NCI-H2107 (cell line): ENCODE measurements at places on chromosomes 1 and 21.

DNA sequence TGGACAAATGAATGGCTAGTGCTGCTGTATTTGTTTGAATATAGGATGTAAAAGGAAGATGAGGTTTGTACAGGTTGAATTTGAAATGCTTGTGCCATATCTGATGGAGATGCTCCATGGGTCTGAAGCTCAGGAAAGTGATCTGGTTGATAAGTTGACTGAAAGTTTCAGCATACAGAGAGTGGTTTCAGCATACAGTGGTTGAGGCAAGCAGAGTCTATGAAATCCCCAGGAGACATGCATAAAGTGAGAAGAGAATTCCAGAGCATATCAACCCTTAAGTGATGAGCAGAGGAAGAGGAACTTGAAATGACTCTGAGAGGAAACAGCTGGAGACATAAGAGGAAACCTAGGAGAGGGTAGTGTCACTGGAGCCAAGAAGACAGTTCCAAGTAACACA, 21.7 kb downstream of the TCHHL1 start:
- DNase-seq, result no peak

DNA sequence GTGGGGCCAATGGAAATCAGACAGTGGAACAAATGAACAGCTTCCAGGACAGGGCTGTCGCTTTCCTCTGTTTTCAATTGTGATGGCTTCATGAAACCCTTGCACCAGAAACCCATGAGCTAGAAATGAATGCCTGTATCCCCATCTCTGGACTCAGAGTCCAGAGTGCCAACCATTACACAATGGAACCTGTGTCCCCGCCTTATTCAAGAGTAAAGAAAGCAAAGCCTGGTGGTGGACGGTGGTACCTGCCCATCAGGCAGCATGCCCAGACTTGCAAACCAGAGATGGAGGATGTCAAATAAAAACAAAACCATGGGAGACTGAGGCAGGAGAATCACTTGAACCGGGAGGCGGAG, 4.4 kb upstream of the CAPN2 start:
- DNase-seq, result no peak

GRCh38 chr1:161388639-161389038, 21.0 kb upstream of the CFAP126 start:
- no peak for DNase-seq

DNA sequence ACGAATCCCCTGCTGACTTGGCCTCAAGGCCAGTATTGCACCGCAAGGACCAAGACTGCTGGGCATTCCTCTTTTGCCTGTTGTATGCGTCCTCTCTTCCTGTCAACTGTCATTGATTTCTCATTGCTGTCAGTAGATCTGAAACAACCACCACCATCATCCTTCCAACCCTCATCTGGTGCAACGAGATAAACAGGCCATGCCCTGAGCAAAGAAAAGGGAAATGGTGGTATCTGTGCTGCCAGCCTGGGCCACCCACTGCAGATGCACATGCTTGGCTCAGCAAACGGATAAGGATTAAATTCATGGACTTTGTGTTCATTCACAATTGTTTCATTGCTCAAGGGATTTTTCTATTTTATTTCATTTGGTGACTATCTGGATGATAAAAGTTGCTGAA, 13.6 kb downstream of the OXCT2 start:
- no peak for DNase-seq

GRCh38 chr1:207938016-207938415, 27.1 kb upstream of the CD34 start:
- DNase-seq, result no peak

DNA sequence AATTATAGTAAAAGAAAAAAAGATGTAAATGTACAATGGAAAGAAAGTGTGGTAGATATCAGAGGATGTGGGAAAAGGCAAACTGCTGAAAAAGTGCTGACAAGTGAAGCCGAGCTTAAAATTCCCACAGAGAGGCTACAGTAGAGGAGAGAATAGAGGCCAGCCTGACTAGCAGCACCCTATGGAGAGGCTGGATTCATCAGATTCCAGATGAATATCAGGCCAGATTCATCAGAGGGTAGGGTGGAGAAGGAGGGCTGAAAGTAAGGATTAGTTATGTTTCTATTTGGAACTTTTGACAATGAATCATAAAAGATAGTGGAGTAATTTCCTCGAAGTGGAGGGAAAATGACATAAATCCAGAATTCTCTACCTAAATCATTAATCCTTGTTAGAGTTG, 60.4 kb upstream of the NEK7 start:
- no peak for DNase-seq

- no peak for DNase-seq
Observed at GRCh38 chr1:47622776-47623556, 185.1 kb downstream of the FOXD2 start.

DNA sequence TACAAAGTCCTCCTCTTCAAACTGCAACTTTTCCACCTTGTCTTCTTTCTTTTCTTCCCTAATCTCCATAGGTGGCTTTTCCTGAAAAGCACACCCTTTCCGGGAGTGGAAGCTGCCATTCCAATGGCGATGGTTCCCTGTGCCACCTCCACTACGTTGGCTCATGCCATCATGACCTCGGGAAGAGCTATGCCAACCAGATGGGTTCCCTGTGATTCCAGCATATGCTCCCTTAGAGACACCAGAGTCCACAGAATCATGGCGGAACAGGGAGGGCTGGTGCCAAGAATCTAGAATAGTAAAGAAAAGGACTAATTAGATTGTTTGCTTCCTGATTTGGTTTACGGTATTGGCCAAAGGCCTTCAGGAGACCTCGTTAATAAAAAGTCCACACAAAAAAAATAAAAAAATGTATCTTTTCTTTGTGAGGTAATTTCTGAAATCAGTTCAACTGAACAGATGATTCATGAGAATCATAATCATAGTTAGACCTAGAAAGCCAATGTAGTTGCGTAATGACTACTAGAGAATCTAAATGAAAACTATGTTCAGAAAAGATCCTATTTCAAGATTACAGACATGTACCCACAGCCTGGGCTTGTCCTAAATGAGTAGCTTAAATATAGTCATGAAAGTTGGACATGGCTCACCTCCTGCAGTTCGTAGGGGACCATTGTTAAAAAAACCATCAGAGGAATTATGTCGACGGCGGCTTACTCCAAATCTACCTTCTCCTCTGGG, 30.9 kb upstream of the CCDC17 start:
- no peak for DNase-seq

- no peak for DNase-seq
Observed at GRCh38 chr1:19452221-19452663, 33.1 kb downstream of the CAPZB start.

DNA sequence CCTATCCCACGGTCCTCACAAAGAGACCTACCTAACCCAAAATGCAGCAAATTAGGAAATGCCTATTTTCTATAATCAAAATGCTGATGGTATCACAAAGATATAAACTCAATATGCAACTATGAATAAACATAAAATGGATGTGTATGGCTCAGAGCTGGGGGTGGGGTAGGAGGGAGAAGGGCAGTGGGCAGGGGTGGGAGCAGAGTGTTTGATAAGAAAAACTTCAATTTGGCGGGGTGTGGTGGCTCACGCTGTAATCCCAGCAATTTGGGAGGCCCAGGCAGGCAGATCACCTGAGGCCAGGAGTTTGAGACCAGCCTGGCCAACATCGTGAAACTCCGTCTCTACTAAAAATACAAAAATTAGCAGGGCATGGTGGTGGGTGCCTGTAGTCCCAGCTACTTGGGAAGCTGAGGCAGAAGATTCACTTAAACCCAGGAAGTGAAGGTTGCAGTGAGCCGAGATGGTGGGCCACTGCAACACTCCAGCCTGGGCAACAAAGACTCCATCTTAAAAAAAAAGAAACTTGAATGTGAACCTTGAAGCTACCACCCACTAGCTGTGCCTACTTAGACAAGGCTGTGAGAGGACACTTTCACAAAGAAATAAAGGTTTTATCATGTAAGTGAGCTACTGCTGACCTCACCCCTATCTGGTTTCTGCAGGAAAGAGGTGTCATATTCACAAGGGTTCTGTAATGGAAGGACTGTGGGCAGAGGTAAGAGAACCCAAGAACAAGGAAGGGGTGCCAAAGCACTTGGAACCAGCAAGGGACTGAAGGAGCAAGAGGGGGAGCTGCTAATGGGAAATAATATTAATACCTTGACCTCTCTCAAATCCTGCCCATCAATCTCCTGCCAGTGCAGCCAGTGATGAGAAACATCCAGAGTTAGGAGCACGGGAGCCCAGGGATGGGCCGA, 53.0 kb downstream of the HLCS start:
- no peak for DNase-seq
